ENCODE measurements at places on chromosomes 11 and 22.

DNA sequence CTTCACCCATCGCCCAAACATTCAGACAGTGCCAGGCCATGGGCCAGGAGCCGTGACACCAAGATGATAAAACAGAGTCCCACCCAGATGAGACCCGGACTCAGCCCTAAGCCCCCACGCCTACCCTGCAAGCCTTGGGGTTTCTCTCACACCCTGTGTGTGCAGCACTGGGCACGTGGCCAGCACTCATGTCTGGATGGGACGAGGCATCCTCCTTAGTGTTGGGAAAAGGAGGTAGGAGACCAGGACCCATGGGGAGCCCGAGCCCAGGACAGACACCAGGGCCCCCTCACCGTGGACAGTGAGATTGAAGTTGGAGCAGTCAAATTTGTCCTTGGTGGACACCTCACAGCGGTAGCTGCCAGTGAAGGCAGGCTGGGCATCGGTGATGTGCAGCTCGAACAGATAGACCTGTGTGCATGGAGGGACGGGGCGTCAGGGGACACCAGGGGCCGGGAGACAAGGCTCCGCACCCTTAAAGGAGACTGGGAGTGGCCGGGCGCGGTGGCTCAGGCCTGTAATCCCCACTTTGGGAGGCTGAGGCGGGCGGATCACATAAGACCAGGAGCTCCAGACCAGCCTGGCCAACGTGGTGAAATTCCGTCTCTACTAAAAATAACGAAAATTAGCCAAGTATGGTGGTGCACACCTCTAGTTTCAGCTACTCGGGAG lies 4.2 kb downstream of the MYBPC3 start:
- DNase-seq: no peak

- DNase-seq: no peak
Measured at GRCh38 chr22:42949159-42949558, 65.8 kb downstream of the PACSIN2 start.

DNA sequence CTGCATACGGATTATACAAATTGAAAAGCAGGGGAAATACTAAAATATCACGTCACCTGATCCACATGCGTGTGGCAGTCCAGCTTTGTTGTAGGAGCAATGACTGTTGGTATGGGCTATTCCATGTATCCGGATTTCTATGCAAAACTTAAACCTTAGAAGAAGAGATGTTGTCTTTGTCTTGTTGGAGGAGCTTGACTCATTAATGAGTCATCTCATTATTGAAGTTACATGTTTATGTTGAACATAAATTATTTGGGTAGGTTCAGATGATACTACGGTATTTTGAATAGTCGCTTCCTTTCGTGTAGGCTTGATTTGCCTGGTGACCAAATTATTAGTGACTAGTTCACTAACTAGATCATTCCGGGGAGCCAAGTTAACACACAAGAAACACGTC lies 806 bp upstream of the SAAL1 start:
- no peak for DNase-seq

DNA sequence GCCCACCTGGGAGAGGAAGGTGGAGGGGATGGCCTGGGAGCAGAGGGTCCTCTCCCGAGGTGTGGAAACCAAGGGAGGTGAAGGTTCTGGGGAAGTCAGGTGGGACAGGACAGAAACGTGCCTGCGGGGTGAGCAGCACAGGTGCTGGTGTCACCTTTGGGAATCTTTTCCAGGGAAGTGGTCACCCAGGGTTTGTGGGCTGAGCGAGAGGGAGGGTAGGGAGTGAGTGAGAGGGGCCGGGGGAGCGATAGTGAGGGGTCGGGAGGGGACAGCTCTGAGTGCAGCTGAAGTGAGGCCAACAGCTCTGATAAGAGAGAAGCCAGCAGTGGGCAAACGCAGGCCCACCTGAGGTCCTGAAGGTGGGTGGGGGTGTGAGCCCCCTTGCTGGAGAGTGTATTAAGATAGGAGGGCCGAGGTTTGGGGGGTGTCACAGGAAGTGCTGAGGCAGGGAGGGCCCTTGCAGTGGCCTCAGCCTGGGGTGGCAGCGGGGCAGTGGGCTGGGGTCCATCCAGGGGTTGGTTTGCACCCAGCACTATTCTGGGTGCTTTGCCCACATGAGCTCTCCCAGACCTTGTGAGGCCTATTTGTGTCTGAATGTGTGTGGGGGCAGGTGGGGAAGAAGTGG lies 1.6 kb upstream of the SHANK3 start:
- no peak for DNase-seq

DNA sequence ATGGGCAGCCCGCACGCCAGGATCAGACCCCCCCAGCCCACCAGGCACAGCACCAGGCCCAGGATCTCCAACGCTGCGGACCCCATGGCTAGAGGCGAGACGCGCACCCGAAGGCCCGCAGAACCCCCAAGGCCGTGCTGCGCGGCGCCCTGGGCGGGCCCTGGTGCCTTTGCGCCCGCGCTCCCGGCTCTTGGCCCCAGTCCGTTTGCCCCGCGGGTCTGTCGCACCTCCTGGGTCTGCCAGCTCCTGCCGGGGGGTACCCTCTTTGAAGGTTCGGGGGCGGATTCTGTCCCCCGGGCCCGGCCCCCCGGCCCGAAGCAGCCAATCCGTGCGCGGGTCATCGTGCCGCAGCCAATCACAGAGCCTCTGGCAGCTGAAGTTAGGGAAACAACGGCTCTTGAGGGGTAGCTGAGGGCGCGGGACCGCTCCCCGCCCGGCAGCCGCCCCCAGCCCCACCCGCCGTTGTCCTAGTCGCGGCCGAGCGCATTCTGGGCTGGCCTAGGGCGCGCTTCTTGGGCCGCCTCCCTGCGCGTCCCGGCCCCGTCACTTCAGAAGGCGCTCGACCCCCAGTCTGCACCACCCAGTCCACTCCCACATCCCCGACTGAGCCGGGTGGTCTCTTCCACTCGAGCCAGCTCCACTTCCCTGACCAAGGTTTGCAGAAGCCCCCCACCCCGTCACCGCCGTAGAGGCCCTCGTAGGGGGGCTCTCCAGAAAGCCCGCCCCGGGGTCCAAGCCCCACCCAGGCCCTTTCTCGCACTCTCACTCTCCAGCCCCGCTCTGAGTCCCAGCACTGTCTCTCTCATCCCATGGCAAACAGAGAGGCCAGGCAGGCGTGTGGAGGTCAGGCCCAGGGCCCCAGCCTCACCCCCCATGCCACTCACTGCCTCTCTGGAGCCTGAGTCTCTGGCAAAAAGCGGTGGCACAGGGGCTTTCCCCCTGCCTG lies at the start of gene CLDN5:
Gene CLDN5, minus strand, starts transcription at position 241 of the 946 bp plus-strand sequence. Its CDS starts 155 bp downstream, at position 86.
- DNase-seq: no peak

DNA sequence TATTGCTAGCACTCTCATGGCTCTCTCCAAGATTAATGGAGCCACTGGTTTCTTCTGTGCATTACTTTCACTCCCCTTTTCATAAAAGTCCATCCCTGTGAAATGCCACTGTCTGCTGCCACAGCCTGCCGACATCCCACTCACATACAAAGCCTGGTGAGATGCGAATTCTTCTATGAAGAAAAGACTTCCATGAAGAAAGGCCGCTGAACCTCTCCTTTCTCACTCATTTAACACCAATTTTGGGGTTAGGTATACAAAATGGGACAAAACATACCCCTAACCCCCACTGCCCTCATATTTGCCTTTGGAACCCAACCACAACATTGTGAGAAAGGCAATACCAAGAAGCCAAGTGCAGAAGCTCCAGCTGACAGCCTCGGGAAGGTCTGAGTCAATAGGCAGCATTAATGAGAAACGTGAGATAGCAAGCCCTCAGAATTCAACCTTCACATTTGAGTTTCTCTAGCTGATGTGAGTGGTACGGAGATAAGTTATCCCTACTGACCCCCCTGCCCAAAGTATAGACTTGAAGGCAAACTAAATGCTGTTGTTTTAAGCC lies 156.4 kb downstream of the ATG16L2 start:
- DNase-seq: no peak

GRCh38 chr22:25748704-25749103 lies 6.7 kb downstream of the MYO18B start:
- no peak for DNase-seq

- DNase-seq: no peak
Measured at GRCh38 chr11:62406034-62406433, 12.8 kb upstream of the SCGB1A1 start.
